ENCODE measurements at places on chromosomes 6 and 20. TPM values are rescaled to one million over a fixed set of nuclear protein-coding genes. Genes with fewer than 3 reads are reported as not detected.

Gene CRYBG1
- 45.4 TPM for total RNA-seq

Gene JAG1
- 0.29 TPM for total RNA-seq

DNA sequence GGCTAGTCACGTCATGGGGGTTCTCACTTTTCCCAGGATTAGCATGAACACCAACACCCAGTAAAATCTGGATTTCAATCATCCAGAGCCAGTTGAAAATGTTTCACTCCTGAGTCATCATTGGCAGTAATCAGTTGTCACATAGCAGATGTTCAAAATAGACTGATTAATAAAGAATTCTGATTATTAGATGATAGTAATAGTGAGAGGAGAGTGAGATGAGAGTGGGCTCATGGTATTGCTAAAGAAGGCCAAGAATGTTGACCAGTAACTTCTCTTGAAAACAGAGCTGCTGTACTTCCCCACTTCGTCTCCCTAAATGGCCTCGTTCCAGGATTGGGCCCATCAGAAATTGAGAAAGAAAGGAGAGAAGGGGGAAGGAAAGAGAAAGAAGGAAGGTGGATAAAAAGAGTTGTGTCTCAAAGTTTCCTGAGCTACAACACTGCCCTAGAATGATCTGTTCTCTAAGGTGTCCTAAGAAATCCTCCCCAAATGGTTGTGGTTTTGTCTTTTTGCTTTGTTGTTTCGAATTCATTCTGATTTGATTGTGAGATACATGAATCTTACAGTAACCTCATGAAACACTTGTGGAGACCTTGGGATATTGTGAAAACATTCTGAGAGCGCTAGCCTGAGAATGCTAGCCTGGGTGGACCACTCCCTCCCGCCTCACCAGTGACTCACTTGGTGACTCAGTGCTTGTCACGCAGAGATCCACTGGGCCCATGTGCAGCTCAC is 502.2 kb upstream of the JARID2 start:
- H3K36me3 ChIP-seq: no peaks in the 10 kb centered on the region
- H3K27ac ChIP-seq: no peak overlapping the region
- H3K4me3 ChIP-seq: no peak overlapping the region
- H3K27me3 ChIP-seq: no peaks in the 10 kb centered on the region

DNA sequence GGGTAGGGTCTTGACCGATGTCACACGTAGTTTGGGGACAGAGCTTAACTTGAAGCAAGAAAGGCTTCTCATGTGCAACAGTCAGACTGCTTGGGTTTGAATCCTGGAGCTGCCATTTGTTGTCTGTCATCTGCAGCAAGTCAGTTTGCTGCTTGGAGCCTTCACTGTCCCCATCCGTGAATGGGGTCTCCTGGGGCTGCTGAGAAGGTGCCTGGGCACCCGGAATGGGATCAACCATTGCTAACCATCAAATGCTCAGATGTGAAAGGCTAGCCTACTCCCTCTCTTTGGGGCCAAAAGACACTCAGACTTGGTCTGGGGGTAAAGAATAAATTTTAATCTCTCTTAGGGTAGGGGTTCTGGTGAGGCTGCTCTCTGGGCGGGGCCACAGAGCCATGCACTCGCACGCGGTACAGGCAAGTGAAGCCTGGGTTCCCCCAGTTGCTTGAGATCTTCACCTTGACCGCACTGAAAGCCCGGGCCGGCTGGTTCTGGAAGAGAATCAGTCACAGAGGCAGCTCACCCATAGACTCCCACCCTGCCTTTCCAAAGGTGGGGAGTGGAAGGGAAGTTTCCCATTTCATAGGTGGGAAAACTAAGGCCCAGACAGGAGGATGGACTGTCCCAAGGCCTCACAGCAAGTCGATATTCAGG is 20.6 kb downstream of the SUN5 start:
- no peaks in the 10 kb centered on the region for H3K36me3 ChIP-seq
- no peak overlapping the region for H3K27ac ChIP-seq
- no peaks in the 10 kb centered on the region for H3K27me3 ChIP-seq
- no peaks in the 10 kb centered on the region for H3K4me1 ChIP-seq
- DNase-seq: no peak
- H3K4me3 ChIP-seq: no peak overlapping the region

DNA sequence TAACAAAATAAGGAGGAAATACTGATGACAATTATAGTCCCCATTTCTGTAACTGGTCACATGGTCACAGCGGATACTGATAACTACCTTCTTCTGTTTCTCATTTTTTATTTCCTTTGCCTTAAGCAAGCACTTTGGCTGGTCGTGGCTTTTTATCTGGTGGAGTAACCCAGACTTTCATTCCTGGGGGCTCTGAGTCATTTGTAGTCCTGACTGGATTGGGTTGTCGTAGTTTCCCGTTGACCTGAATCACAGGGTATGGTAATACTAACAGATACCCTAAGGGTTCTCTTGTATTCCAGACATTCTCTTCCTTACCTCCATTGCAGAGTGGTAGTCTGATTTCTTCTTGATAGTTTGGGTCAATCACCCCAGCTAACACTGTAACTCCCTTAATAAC is 500.3 kb upstream of the ADGRB3 start:
- H3K27me3 ChIP-seq: no peaks in the 10 kb centered on the region
- H3K27ac ChIP-seq: no peak overlapping the region
- H3K36me3 ChIP-seq: no peaks in the 10 kb centered on the region
- H3K4me1 ChIP-seq: no peaks in the 10 kb centered on the region

DNA sequence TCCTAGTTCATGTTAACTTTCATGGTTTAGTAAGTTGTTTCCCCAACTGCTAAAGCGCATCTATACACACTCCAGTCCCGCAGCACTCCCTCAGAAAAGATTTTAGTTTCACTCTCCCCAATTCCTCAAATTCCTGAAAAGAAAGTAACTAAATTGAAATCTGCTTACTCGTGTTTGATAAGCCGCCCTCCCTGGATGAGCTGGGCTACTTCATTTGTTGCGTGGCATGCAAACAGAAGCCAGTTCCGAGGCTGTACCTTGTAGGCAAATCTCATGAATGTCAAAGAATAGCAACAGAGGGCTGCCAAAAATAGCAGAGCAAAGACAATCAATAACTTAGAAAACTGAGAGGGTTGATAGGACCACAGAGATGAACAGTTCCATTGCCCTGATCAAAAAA is 16.9 kb downstream of the MPC1 start:
- H3K27me3 ChIP-seq: no peaks in the 10 kb centered on the region
- H3K4me3 ChIP-seq: no peak overlapping the region
- H3K36me3 ChIP-seq: peaks cover 18% of the 10 kb centered on the region
- H3K27ac ChIP-seq: no peak overlapping the region

Gene VWA7
- 1.0 TPM for total RNA-seq

DNA sequence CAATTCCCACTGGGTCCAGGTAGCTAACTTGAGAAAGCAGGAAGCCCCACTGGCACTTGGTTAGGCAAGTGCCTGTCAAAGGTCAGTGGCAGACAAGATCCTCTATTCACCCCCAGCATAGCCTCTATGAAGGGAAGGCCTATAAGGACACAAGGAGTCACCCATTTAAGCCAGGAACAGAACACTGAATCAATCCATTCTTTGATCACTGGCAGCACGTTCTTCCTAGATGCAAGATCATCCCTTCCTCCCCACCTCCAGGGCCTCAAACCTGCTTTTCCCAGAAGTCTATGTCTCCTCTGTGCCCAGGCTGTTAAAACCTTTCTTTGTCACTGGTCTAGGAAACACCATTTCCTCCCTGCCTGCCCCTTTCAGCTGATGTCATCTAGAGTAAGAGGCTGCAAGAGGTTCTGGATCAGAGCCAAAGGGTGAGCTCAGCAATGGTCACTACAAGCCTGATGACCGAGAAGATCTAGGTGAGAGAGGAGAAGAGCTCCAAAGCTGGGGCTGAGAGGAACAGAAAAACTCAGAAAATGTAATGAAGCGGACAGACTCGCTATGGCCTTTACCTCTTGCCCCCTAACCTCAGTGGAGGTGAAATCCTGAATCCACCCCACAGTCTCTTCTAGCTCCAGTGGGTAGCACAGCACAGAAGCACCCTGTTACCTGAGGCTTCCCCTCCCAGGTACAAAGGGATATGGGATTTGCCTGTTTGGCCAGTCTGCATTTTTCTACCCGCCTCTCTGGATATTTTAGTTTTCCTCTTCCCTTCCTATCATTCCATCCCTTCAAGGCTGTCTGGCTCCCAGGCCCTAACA is 1.8 kb downstream of the GTPBP2 start:
- H3K4me1 ChIP-seq: peaks cover 32% of the 10 kb centered on the region
- H3K27ac ChIP-seq: no peak overlapping the region
- DNase-seq: no peak
- H3K27me3 ChIP-seq: no peaks in the 10 kb centered on the region

DNA sequence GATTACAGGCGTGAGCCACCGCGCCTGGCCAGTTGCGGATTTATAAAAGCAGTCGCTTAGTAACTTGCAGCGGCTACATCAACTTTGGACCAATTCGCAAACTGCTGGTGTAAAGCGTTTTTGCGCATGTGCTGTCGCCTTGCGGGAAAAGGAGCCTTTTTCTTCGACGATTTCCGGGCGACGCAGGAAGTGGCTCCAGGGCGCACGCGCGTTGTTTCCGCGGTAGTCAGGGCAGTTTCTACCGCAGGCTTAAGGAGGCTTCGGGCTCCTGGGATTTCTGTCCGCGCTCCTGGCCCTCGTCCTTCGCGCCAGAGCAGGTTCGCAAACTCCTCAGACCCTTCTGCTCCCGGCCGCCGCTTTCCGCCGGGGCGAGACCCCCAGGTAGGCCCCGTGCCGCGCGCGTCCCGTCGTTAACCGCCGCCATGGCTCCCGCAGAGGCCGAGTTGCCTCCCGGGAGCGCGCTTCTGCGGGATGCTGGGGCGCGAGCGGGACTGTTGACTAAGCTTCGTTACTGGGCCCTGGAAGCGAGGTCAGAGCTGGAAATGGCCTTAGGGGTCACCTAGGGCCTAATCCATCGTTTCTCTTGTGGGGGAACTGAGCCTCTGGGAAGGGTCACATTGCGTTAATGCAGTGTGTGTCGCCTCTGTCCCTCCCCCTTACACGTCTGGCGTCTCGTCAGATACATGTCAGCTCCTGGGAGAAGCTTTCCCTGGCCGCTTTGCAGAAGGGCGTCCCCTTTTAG is at the start of gene RAE1:
RAE1 (plus strand) TSS at position 214 of the 742 bp plus-strand sequence. CDS start 2,784 bp downstream, outside the sequence.
- H3K27ac ChIP-seq: peak within 1 kb of the TSS; percentile 91
- DNase-seq: peak; percentile 91
- peaks cover 17% of the 10 kb centered on the region for H3K36me3 ChIP-seq
- H3K4me3 ChIP-seq: peak within 1 kb of the TSS; percentile 92
- no peaks in the 10 kb centered on the region for H3K27me3 ChIP-seq
